ENCODE measurements at places on chromosomes 3 and 15. TPM values are rescaled to one million over a fixed set of nuclear protein-coding genes. Genes with fewer than 3 reads are reported as not detected.

Gene TRPM1
- total RNA-seq, result not detected

Gene CASR
- not detected for total RNA-seq

Gene ATP10A
- 58.9 TPM for total RNA-seq

Gene KBTBD12
- not detected for total RNA-seq

Gene PLS1
- 2.3 TPM for total RNA-seq

Gene TMED3
- 38.9 TPM for total RNA-seq

Gene DPPA2
- total RNA-seq, result not detected

Gene ASB14
- total RNA-seq, result not detected

Gene LYSMD2
- total RNA-seq, result 21.9 TPM

- no peak for DNase-seq
Measured at GRCh38 chr3:129502641-129503408, 25.6 kb upstream of the RHO start.

- DNase-seq, result no peak
Measured at GRCh38 chr15:74024687-74025086, 30.2 kb downstream of the PML start.

DNA sequence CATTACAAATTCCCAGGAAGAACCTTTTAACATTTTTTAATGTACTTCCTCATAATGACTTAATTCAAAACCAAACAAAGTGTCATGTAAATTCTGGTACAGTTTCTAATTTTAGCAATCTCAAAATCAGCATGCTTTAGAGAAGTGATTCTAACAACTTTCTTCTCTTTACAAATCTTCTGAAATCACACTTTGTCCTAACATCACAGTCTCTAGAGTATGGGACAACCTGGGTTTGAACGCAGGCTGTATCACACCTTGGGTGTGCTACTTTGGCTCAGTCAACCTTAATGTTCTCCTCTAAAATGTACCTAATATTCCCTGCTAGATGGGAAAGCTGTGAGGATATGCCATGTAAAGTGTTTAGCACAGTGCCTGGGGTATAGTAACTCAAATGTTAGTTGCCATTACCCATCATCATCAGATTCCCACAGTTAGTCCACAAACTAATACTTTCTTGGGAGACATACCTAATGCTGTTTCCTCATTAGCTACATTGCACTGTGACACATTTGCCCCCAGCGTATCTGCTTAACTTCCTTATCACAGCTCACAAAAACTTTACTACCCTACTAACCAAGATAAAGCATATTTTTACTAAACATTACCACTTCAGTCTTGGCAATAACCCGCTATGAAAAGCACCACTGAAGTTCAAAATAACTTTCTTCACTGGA, 3.1 kb downstream of the TSPAN3 start:
- DNase-seq, result no peak

- DNase-seq, result no peak
Measured at GRCh38 chr15:64503197-64503596, 42.8 kb downstream of the ZNF609 start.

DNA sequence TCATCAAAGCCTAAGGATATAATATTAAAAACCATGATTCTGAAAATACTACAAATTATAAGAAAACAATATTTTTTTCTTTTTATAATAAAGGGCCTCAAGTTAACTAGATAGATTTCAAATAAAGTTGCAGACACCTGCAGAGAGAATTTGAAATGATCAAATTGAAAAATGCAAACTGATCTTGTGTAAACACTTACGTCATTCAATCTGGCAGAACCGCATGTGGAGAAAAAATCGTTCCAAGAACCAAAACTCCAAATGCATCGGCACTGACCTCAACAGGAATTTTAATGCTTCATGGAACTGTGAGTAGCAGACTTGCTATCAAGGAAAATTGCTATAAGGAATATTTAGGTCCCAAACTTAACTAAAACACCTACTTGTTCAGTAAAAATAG, 17.2 kb downstream of the CPA3 start:
- no peak for DNase-seq

DNA sequence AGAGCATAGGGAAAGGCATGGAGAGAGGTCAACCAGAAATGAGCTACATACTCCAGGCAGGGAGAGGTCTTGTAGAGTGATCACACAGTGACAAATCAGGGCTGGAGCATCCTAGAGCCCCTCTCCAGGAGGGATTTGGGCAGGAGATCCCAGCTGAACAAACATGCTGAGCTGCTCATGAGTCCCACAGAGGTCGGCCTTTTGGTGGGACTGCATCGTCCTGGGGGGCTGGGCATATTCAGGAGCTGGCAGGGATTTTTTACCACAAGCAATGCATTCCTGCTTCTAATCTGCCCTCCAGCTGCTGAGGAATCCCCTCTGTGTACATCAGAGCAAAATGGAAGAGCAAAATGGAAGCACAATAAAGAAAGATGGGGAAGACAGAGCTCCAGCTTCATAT, 94.9 kb downstream of the NTRK3 start:
- DNase-seq, result no peak

DNA sequence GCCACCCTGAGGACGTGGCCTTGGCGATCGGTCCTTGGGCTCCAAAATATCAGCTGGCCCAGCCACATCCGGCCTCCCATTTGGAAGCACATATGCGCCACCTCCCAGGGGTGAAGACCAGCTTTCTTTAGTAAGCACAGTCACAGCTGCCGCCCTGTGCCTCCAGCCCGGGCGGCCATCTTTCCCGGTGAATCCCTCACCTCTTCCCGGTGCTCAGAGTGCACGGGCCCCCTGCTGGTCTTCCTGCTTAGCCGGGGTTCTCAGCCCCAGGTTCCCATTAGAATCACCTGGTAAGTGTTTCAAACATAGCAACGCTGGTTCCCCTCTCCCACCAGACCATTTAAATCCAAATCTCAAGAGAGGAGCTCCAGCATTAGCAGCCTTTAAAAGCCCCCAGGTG, 232.2 kb downstream of the VPS13C start:
- DNase-seq, result no peak

- DNase-seq, result no peak
Measured at GRCh38 chr15:35540021-35540420, 5.9 kb downstream of the DPH6 start.

- DNase-seq, result no peak
Measured at GRCh38 chr3:93906245-93906644, 67.5 kb downstream of the PROS1 start.

GRCh38 chr15:88663141-88663621, 24.4 kb downstream of the ISG20 start:
- no peak for DNase-seq

GRCh38 chr15:65172531-65172930, 12.6 kb downstream of the CLPX start:
- no peak for DNase-seq

GRCh38 chr3:42852441-42852840, 23.2 kb downstream of the CYP8B1 start:
- no peak for DNase-seq

DNA sequence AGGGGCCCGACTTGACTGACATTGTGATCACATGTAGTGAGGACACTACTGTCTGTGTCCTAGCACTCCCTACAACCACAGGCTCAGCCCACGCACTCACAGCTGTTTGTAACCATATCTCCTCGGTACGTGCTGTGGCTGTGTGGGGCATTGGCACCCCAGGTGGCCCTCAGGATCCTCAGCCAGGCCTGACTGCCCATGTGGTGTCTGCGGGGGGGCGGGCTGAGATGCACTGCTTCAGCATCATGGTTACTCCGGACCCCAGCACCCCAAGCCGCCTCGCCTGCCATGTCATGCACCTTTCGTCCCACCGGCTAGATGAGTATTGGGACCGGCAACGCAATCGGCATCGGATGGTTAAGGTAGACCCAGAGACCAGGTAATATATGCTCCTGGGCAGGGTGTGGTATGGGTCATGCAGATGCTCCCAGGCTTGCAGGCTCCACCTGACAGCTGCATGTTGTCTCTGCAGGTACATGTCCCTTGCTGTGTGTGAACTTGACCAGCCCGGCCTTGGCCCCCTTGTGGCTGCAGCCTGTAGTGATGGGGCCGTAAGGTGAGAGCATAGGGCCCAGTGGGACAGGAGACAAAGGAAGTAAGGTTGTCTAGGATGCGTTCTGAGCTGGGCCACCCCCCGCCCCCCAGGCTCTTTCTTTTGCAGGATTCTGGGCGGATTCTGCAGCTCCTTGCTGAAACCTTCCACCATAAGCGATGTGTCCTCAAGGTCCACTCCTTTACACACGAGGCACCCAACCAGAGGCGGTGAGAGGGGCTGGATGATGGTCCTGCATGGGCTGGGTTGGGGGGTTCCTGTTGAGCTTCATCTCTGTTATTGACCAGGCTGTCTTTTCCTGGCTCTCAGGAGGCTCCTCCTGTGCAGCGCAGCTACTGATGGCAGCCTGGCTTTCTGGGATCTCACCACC, 4.4 kb downstream of the DALRD3 start:
- peak; percentile 67 for DNase-seq

DNA sequence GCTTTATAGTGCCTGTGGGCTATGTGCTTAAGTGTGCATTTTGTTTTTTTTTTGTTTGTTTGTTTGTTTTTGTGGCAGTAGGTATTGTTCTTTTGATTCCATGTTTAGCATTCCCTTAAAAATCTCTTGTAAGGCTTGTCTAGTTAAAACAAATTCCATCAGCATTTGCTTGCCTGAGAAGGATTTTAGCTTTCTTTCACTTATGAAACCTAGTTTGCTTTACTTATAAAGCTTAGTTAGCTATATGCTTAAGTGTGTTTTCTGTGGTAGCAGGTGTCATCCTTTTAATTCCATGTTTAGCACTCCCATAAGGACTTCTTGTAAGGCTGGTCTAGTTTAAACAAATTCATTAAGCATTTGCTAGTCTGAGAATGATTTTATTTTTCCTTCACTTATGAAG, 17.3 kb downstream of the IL16 start:
- no peak for DNase-seq

GRCh38 chr15:65421360-65422215, 1.2 kb downstream of the IGDCC4 start:
- DNase-seq, result peak; percentile 42

DNA sequence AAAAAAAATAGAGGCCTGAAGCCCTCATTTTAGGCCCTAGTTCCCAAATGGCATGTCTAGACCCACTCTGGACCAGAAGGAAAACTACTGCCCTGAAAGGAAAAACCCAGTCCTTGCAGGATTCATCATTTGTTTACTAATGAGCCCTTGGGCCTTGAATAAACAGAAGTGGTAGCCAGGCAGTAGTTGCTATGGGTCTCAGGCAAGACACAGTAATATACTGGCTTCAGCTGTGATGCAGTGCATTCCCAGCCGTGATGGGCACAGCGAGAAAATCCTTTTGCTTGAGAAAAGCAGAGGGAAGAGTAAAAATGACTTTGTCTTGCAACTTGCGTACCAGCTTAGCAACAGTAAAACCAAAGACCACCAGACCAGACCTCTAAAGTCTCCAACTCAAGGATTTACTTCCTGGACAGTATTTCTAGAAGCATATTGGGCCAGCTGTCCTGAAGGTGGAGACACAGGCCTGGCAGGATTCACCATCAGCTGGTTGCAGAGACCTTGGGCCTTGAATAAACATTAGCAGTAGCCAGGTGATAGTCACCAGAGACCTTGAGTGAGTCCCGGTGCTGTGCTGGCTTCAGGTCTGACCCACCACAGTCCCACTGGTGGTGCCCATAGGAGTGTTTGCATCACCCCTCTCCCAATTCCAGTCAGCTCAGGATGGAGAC, 208.3 kb upstream of the SLITRK3 start:
- DNase-seq, result no peak

DNA sequence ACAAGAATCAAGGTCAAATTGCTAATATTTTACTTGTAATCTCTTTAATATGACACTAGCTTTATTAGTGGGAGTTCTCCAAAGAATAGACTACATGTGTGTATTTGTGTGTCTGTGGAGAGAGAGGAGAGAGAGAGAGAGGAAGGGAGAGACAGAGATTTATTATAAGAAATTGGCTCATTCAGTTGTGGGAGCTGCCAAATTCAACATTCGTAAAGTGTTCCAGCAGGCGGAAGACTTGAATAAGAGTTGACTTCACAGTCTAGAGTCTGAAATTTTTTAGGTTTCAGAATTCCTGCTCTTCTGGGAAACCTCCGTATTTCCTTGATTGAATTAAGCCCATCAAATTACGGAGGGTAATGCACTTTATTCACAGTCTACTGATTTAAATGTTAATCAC, 4.7 kb upstream of the CLDN1 start:
- DNase-seq, result no peak
